Kidney epithelial cell (primary cell): ENCODE measurements at places on chromosomes 13 and 19.

GRCh38 chr13:50697746-50698539 lies 145.5 kb downstream of the DLEU7 start:
- no peak for DNase-seq

GRCh38 chr13:21541271-21541670 lies 62.7 kb downstream of the MICU2 start:
- no peak for DNase-seq

DNA sequence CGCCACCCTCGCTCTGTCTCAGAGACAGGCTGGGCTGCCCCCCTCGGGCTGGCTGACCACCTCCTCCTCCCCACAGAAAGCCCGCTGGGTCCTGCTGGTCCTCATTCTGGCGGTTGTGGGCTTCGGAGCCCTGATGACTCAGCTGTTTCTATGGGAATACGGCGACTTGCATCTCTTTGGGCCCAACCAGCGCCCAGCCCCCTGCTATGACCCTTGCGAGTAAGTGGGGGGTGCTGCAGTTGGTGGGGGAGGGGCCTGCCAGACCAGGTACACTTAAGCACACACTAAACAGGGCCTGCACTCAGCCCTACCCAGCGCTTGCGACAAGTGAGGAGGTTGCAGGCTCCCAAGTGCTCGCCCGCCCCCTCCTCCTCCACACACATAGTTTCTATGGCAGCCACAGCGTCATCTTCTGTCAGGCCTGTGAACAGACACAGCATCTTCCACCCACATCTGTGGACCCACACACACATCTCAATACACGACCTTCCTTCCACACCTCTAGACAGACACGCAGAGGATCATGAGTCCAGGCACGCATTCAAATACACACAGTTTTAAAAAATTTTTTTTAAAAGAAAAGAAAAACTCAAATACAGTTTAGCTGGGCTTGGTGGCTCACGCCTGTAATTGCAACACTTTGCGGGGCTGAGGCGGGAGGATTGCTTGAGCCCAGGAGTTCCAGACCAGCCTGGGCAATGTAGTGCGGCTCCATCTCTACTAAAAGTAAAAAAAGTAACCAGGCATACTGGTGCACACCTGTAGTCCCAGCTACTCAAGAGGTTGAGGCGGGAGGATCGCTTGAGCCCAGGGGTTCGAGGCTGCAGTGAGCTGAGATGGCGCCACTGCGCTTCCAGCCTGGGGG lies 18.4 kb downstream of the PLD3 start:
- DNase-seq, result no peak

DNA sequence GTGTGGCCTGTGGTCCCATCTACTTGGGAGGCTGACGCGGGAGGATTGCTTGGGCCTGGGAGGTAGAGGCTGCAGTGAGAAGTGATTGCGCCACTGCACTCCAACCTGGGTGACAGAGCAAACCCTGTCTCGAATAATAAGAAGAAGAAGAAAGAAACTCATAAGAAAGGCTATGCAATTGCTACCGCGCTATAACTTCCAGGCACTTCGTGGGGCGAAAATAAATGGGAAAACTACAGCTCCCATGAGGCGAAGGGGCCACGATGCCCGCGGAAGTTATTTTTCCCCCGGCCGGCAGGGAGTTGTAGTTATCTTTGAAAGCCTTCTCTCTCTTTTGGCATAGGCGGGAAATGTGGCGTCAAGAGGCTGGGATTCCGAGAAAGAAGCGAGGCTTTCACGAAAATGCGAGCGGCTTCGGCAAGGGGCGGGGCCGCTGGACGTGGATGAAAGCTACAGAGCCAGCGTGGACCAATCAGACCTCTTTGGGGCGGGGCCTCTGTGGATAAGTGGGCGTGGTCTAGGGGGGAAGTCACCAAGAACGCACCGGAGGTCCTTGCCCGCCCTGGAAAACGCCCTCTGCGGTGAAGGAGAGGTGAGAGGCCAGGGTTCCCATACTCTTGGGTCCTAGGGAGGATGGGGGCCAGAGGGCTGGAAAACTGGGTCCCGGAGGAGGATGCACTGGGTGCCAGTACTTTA lies at the start of gene NUCB1:
Gene NUCB1 (plus strand): TSS at position 532 of the 696 bp plus-strand sequence. CDS start 485 bp downstream, outside the sequence.
- peak; percentile 92 for DNase-seq

DNA sequence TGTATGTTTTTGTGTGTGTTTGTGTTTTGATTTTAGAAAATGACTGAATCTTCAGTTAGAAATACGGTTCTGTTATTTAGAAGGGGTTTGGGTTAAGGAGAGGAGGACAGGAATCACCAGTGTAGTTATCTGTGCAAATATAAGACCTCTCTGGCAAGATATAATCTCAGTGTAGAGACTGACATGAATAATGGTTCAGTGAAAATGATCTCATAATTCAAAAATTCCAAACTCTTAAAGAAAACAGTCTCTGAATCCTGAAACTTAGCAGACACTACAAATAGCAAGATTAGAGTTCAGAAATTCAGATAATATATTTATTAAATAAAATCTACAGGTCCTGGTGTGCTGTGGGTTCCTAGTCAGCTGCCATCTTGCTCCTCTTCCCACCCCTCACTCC lies 73.5 kb downstream of the PDS5B start:
- no peak for DNase-seq

- DNase-seq, result no peak
These were observed at the start of gene RCBTB1 for GRCh38 chr13:49585220-49586157. RCBTB1 (minus strand) TSS chr13:49585558; CDS start chr13:49567279, 18,279 bp downstream.

DNA sequence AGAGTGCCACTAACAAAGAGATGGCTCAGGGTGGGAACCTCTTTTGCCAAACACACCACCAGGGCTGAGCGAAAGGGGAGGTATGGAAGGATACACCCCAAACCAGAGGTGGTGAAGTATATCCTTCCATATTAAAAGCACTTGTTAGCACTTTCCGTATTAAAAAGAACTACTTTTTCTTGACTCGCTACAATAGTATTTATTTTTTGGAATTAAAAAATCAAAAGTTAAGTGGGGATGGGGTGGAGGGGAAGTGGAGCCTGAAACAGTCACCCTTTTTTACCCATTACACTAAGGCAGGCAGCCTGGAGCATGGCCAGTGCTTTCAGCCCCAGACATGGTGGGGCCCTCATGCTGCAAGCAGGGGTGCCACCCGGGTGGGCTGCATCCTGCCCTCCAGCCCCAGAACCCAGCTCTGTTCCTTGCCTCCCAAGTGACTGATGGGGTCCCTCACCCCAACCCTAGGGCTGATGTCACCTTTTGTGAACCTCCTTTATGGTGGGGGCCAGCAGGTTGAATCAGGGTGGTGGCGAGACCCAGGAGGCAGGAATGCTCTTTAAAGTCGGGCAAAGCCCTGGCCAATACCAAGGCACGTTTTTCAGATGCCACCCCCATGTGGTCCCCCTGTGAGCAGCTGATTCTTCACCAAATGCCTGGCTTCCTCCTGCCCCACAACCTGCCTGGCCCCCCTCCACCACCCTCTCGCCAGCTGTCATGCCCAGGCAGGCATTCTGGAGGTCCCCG lies 31.0 kb downstream of the LYL1 start:
- DNase-seq, result no peak

- DNase-seq, result no peak
These were observed 107.7 kb upstream of the SPATA13 start for GRCh38 chr13:24052547-24053518.

DNA sequence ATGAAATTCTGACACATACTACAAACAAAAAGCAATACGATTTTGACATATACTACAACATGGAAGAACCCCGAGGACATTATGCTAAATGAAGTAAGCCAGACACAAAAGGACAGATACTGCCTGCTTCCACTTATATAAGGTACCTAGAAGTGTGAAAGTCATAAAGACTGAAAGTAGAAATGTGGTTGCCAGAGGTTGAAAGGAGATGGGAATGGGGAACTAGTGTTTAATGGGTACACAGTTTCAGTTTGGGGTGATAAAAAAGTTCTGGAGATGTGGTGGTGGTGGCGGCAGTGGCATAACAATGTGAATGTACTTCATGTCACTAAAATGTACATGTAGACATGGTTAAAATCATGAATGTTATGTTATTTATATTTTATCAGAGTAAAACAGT lies 12.1 kb upstream of the NDFIP2 start:
- no peak for DNase-seq

- no peak for DNase-seq
These were observed 40.3 kb downstream of the RCBTB2 start for GRCh38 chr13:48492470-48493065.

- DNase-seq, result no peak
These were observed 105.0 kb downstream of the DGKH start for GRCh38 chr13:42153199-42154113.

DNA sequence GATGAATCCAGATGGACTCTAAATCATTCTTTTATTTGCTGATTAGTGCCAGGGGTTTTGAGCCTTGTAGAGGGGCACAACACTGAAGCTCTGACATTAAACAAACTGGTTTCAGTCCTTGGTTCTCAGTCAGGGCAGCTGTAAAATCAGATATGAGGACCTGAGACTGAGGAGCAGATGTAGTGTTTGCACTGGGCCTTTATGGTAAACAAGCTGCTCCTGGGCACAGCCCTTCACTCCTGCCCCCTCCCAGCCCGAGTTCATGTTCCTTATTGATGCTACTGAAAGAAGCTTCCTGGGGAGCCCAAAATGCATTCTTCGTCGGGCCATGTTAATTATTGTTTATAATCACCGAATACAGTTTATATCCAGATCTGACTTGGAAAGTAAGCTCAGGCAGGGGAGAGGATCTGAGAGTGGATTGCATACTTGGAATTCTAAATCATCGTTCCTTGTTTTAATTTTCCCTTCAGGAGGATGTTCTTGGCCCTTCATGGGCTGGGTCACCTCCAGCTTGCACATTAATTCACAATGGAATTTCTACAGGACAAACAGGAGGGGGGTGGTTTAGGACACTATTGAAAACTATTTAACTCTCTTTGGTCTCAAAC lies 213.5 kb downstream of the FGF9 start:
- no peak for DNase-seq

DNA sequence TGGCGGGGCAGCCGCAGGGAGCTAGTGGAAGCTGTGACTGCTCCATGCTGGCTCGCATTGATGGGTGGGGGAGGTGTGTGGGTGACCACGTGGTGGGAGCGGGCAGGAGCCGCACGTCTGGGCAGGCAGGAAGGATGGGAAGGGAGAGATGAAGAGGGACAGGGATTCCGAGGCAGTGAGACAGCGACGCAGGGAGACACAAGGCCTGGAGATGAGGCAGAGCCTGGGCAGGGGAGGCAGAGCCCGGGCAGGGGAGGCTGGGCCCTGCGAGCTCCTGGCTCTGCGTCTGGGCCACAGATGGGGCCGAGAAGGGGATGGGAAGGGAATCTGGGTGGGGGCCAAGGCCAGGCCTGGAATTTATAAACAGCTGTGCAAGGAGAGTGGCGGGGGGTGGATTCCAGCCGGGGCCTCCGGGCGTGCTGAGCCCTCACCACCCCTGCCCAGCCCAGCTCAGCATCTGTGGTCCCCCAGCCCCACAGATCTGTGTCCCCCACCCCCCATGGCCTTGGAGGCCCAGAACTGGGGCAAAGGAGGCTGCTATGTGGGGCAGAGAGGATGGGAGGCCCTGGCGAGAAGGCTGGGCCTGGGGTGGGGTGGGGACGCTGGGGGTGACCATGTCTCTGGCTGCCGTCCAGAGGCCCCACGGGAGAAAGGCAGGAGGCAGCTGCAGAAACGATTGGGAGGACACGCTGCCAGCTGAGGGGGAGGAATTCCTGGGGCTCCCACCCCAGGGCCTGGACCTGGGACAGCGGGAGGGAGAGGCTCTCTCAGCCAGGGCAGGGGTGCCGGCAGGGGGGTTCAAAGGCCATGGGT lies 6.0 kb downstream of the EHD2 start:
- DNase-seq, result peak; percentile 70

DNA sequence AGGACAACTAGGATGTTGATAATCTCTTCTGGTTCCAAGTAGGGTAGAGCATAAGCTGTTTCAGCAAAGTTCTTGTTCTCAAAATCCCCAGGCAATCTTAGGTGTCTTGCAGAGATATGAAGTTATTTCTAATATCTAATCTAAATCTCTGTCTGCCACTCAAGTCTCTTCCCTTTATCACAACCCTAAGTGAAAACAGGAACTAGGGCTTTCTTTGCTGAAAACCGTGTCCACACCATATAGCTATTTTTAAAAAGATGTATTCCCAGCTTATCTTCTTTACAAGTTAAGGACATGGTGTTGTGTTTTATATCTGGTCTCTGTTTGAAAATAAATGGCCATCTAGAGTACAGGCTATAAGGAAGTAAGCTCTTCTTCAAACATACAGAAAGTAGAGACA lies 11.3 kb upstream of the RNASEH2B start:
- DNase-seq, result no peak
